Activated T-cell treated with anti-CD3 and anti-CD28 coated beads, Interleukin-2, amount 50 U/mL, for 72 hours (primary cell): ENCODE measurements at places on chromosomes 5 and 9.

DNA sequence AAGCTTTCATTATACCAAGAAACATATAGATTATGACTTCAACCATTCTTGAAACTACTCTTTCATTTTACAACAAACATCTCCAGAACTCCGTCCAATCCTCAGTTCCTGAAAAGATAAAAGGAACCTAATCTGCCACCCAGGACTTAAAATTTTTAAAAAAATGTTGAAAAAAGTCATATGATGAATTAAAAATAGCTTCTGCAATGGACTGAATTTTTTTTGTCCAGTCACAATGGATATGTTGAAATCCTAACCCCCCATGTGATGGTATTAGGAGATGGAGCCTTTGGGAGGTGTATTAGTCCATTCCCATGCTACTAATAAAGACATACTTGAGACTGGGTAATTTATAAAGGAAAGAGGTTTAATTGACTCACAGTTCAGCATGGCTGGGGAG is 2.7 kb upstream of the ALDH1A1 start:
- no peak for DNase-seq

- DNase-seq: no peak
Observed at GRCh38 chr5:121171834-121172233, 679.8 kb upstream of the FTMT start.

GRCh38 chr9:134327671-134328231 is 1.5 kb downstream of the RXRA start:
- no peak for DNase-seq

- no peak for DNase-seq
Observed at GRCh38 chr9:6564360-6564759, 81.2 kb downstream of the GLDC start.

DNA sequence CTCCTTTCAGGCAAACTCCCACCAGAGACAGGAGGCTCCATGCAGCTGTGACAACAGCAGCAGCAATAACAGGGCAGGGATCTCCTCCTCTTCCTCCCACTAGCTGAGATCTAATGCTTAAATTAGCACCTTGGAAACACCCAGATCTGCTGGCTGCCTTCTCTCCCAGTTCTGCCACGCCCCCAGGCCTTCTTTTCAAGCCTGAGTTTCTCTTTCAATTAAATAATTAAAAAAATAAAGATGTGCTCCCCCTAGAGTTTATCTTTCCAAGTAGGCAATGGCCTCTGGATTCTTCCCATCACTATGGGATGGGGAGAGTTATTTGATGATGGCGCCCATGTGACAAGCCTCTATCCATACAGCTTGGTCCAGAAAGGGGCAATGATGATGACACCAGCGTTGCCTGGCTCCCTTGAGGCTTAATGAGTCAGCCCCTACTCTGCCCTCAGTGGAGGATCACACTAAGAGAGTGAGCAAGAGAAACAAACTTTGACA is 3.8 kb downstream of the FAM219A start:
- peak; percentile 50 for DNase-seq

DNA sequence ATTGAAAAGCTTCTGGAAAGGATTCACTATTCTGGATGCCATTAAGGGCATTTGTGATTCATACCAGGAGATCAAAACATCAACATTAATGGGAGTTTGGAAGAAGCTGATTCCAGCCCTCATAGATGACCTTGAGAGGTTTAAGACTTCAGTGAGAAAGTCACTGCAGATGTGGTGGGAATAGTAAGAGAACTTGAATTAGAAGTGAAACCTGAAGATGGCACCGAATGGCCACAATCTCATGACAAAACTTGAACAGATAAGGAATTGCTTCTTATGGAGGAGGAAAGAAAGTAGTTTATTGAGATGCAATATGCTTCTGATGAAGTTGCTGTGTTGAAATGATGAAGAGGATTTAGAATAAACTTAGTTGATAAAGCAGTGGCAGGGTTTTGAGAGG is 254.6 kb upstream of the SLC24A2 start:
- no peak for DNase-seq

DNA sequence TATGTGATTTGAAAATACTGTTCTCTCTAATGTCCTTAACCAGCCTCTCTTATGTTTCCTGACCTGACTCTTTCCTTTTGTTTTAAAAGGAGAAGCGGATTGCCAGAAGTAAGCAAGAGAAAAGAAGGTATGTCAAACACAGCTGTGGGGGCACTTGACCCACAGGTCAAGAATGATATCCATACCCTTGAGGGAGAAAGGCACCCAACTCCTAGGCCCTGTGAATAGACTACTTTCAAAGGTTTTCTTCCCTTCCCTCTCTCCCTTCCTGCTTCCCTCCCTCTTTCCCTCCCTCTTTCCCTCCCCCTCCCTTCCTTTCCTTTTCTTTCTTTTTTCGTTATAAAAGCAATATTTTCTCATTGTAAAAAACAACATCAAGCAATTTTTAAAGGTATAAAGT is 306.8 kb downstream of the TRPM3 start:
- DNase-seq: no peak
